ENCODE measurements at places on chromosomes 6 and 20.

- no peak for DNase-seq
Observed at GRCh38 chr6:5337573-5337972, 76.3 kb downstream of the FARS2 start.

- DNase-seq, result no peak
Observed at GRCh38 chr6:137690721-137691120, 176.3 kb upstream of the TNFAIP3 start.

DNA sequence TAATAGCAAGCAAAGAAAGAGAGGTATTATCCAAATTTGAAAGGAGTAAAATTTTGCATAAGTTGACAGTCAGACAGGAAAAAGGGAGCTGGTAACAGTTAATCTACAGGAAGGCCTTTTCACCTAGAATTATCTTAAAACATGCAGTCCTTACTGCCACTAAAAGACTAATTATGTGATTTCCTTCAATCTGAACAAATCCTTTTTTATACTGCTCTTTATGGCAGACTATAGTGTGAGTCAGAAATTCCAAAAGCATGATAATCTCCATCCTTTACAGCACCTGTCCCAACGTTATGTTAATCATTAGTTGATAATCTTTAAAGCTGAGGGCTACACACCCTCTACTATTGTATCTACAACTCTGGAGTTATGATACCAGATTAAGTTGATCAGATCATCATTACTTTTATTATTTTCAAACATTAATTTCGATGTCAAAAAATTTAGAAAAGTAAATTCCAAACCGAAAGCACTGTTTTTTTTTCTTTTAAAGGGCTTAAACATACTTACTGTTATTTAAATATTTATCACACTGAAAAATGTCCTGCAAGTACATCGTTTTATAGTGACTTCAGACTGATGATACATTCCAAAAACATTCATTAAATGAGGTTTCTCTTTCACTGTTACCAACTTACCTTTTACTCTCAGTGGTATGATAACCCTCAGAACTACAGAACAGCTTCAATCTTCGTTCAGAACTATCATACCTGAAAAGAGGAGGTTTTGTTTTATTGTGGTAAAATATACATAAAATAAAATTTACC, 33.2 kb upstream of the AKAP7 start:
- no peak for DNase-seq

DNA sequence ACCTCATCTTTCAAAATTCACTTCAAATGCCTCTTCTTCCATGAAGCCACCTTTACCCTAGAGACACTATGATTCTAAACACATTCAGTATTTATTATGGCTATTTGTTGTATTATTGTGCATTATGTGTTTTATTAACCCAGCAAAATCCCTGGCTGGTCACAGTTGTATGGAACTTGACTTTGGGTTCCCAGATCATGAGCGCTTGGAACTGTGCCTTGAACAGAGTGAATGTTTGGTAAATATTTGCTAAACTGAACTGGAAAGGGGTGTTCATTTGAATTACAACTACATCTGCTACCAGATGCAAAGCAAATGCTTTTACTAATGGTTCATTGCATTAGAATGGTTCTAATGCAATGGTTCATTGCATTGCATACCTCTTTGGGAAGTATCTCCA, 259.8 kb downstream of the PKHD1 start:
- DNase-seq, result no peak

- no peak for DNase-seq
Observed at GRCh38 chr6:106476331-106477105, 116.0 kb downstream of the CRYBG1 start.

DNA sequence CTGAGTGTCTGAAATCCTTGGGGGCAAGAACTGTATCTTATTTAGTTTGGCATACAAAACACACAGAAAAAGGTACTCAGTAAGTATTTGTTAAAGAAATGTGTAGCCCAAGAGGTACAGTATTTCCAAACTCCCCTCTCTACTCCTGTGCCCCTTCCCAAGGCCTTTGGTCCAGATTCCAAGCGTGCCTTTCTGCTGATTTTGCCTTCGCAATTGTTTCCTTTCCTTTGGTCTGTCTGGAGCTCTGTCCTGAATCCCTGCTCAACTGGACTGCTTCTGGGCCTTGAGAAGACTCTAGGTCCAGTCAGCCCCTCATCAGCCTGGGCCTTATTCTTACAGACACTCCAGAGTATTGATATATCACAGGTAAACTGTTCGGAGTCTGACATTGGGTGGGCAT, 122.2 kb upstream of the SYNCRIP start:
- DNase-seq, result no peak

- DNase-seq, result no peak
Observed at GRCh38 chr6:143375022-143375585, 75.4 kb downstream of the ADAT2 start.

DNA sequence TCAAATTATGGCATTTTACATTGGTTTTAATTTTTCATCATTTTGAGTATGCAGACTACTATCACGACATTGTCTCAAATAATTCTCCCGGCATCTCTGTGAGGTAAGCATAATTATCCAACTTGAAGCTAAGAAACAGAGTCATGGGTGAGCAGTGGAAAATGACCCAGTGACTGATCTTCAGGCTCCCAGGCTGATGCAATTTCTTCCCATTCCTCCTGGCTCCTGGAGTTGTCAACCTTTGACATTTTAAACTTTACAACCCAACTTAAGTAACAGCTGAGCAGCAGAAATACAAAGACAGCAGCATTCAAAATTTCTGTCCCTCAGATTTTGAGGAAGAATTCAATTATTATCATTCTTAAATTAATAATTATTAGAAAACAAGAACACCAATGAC, 13.7 kb upstream of the LAMA4 start:
- no peak for DNase-seq

GRCh38 chr20:8194721-8195120, 62.7 kb downstream of the PLCB1 start:
- DNase-seq, result no peak

GRCh38 chr20:47440857-47441773, 60.6 kb upstream of the NCOA3 start:
- no peak for DNase-seq

DNA sequence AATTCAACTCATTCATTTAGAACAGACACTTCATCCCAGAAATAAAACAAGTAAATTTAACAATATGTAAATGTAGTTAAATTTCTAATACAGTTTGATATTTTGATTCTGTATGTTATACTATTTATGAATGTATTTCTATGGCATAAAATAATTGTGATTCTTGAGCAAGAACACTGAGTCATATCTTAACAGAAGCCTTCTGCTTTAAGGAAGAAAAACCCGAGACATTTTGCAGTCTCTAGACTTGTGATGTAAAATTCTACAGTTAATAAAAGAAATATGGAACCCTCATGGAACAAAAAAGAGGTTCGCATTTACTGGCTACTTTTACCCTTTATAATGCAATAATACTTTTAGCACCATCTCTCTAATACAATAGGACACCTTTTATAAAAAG, 47.9 kb upstream of the SCML4 start:
- DNase-seq, result no peak

GRCh38 chr6:10507715-10508114, 13.4 kb upstream of the GCNT2 start:
- no peak for DNase-seq
